Cerebellar nuclear complex (tissue), 1 donor: ENCODE measurements at places on chromosomes 11 and 22.

DNA sequence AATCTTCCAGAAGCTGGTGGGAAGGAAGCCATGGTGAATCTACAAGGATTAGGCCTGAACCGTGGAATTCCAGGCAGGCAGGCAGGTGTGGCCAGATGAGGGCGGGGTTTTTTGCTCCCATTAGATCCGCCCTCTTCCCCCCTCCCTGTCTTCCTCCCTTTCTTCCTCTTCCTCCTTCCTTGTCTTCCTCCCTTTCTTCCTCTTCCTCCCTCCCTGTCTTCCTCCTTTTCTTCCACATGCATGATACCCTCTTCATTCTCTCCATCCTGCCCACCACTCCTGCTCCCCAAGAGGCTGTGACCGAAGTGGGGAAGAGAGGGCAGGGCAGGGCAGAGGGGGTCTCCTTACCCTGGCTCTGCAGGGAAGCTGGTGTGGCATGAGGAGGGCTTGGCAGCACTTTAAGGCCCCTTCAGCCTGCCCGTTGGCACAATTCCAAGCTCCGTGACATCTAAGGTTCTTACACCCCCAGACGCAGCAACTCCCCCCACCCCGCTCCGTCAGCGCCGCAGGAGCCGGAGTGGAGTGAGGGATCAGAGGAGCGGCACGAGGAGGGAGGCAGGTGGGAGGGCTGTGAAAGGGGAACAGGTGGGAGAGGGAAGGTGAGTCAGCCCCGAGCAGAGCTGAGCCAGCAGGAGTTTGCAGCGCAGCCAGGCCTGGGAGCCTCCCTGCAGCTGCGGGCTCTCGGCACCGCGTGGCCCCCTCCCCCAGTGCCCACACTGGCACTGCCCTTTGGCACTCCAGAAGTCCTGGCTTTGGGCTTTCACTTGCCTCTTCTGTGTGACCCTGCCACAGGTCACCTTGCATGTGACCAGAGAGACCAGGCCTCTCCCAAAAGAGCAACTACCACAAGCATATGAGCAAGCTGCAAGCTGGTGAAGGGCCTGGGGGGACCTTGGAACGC lies 32.1 kb downstream of the KCNJ4 start:
- DNase-seq = no peak

GRCh38 chr11:16239141-16240105 lies 116.9 kb downstream of the SOX6 start:
- no peak for DNase-seq

DNA sequence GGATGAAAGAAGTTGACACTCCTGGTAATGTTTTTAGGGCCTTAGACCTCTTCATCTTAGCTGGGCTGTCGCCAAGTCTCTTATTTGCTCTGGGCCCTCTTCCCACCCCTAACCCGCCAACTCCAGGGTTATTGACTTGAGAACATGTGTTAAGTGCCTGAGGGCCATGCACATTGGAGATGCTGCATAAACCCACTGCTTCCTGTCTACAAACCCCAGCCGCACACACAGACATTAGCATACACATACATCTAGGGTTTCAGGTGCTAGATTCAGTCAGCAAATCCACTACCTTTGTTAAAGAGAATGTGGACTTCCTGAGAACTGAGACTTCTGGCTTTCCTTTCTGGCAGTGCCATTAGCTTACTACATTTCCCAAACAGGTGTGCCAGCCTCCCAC lies 817 bp downstream of the PANX3 start:
- DNase-seq = no peak

DNA sequence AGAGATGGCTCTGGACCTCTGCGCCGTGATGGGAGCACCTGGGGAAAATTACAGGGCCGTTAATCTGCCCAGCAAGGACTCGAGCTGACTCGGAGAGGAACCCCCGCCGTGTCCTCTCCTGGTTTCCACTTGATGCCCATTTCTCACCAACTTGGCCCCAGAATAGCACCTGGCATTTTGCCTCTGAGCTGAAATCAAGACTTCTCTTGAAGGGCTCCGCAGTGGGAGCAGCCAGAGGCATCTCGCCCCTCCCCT lies 19.0 kb upstream of the CABP7 start:
- no peak for DNase-seq
